WERI-Rb-1 (cell line): ENCODE measurements at places on chromosomes 11 and 22.

DNA sequence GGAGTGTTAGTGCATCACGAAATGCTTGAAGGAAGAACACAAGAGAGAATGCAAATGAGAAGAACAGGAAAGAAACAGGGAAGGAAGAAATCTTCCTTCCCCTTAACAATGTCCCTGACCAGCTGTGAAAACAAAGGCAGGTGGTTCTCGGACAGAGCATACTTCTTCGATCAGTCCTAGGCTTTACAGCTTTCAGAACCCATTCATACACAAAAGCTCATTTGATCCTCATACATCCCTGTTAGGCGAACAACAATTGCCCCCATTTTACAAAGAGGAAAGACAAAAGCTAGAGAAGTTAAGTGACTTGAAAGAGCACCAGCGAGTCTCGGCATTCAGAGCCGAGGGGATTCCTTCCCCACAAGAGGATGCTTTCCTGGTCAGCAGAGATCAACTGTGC is 57.2 kb upstream of the LRRC55 start:
- DNase-seq = no peak

GRCh38 chr11:106400949-106401570 is 323.6 kb downstream of the AASDHPPT start:
- no peak for DNase-seq

GRCh38 chr11:8098361-8098760 is 17.4 kb downstream of the TUB start:
- peak; percentile 72 for DNase-seq

DNA sequence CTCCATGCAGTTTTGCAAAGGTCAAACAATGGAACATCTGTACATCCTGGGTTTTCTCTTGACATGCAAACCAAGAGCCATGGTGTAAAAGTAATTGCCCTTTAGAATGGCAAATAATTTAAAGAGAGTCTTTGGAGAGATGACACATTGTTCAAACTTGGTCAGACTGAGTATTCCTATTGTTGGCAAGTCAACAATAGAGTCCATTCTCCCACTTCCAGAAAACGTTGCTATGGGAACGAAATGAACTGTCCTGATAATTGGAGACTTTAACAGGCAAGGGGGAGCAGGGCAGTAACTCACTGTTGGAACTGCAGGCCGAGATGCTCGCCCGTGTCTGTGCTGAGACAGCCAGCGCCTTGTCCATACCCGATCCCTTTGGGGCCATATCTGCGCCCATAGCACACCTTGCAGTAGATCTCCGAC is 13.9 kb downstream of the CSRP3 start:
- no peak for DNase-seq
